ENCODE measurements at places on chromosomes 3 and 15.

DNA sequence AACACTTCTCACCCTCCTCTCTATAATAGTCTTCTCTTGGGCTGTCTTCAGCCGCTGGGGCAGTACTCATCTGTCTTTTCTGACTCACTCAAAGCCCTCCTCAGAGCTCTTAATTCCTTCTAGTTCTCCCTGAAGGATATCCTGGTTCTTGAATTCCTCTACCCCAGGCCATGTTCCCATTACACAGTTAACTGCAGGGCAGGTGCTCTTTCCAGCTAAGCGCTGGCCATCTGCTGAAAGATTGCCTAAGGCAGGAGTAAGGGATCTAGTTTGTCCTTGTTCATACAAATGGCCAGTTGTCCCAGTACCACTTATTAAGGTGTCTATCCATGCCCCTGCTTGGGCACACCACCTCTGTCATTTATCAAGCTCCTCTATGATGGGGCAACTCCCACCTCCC, 10.2 kb upstream of the SPG11 start:
- no peak for DNase-seq

DNA sequence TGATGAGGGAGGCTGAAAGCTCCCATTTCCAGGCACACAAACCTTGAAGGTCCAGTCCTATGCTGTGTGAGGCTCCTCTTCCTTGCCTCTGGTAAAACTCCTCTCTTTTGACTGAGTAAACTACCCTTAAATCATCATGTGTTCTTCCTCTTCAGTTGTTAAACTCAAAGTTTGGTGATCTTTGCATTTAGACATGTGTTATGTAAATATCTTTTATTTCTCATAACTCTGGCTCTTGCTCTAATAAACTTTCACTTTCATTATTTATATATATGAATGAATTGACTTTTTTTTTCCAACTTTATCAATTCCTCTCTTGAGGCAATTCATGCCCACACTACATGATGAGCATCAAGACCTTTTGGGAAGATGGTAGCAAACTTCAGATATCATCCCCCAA, 26.6 kb downstream of the SUCNR1 start:
- DNase-seq: no peak

DNA sequence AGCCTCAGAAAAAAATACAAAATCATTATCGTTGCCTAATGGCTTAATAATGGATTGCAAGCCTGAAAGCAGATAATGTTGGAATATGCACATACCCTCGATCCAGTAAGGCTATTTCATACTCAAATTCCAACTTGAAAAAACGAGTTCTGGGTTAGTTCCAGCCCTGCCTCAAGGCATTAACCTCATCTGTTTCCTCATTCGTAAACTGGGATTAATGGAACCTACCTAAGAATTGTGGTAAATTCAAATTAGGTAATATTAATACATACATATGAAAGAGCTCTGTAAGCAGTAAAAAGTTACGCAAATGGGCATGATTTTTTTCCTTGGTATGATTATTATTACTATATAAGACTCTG, 107.5 kb downstream of the SRGAP3 start:
- DNase-seq: no peak

GRCh38 chr15:33197636-33198035, 3.1 kb upstream of the FMN1 start:
- DNase-seq: no peak

GRCh38 chr15:49406352-49407118, 16.5 kb upstream of the FGF7 start:
- no peak for DNase-seq

DNA sequence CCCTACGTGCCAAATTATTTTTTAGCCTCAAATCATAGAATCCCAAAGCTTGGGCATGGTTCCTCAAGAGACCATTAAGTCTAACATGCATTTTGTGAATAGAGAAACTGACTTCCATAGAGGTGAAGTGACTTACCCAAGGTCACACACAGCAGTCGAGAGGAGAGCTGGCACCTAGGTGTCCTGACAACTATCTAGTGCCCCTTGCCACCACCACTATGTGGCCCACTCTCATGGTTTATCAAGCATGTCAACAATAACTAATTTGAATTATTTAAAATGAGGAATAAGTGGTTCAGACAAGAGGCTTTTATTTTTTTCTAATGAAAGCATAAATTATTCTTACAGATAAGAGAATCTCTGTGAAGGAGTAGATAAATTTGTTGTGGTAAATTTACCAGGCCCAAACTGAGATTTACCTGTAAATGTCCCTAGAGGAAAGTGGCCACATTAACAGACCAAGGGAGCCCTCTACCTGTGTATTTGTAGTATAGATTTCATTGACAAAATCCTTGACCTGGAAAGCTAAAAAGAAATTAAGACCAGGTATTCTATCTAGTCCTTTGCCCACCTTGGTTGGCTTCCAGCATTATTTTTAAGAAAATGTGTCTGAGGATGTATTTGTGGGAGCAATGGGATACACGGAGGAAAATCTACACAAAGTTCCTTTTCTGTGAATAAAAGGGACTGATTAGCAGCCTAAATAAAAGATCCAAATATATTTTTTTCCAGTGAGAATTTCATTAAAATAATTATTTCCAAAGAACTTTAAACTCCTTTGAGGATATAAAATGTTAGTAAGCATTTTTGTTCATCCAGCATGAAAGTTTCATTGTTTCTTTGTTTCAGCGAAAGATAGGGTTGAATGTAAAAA, 49.1 kb downstream of the IQCH start:
- peak; percentile 30 for DNase-seq

DNA sequence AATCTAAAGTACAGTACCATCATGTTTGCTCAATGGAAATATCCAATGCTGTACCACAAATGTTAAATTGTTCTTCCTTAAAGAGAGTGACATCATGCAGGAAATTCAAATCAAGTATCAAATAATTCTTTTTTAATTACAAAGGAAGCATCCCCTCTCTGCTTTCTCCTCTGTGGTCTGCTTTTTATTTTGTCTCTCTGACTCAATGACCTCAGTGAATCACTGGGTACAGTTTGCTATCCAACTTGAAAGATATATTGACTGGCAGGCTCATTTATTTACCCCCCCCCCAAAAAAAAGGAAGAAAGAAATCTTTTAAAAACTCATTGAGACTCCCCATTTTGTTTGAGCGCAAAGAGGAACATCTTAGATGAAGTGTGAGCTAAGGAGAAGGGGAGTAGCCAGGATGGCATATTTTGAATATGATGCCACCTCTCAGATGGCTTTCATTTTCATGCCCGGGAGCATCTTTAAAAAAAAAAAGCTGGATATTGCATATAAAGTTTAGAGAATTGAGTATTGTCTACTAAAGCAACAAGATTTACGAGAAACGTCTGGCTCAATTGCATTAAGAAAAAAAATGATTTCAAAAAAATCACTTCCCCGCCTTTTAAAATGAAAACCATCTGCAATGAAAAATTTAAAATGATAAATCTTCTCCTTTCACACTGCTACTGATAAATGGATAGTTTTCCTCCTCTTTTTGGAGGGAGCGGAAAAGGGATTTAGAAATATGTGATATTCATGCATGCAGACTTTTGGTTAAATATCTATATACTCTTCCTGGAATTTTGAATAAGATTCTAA, 307.1 kb upstream of the DPH6 start:
- no peak for DNase-seq

DNA sequence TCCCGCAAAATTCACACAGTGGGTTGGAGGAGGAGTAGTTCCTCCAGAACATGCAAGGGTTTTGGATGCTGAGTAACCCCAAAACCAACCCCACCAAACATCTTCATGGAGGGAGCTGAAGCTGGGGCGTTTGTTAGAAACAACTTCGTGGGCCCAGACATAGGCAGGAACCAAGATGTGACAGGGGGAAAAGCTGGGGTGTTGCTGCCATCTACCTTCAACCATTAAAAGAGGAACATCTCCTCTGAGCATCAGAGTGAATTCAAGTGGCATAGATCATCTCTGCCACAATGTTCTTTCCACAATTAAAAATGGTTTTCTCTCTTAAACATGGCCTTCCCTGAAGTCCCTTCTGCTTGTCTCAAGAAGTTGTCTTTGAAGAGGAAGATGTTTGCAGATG, 20.5 kb downstream of the SIDT1 start:
- DNase-seq: no peak

- DNase-seq: peak; percentile 50
Observed at GRCh38 chr3:42012935-42013690, 51.2 kb upstream of the ULK4 start.

- DNase-seq: no peak
Observed at GRCh38 chr3:159748425-159748824, 240.2 kb upstream of the IL12A start.

DNA sequence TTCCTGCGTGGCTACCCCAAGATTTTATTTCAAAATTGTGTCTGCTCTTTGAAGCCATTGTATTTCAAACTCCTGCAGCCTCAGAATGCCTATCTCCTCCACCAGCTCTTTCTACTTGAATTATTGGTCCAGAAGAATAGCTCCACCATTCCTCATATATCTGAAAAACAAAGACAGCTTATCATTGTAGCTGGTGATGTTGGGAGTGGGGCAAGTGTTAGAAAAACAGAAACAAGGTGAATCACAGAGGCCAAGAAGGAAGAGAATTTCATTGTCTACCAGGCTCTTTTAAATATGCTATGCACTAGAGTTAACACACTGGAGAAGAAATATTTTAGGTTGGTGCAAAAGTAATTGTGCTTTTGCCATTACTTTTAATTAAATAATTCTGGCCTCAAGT, 307.9 kb upstream of the ROPN1 start:
- no peak for DNase-seq

GRCh38 chr15:37981775-37982174, 47.3 kb downstream of the TMCO5A start:
- DNase-seq: no peak

DNA sequence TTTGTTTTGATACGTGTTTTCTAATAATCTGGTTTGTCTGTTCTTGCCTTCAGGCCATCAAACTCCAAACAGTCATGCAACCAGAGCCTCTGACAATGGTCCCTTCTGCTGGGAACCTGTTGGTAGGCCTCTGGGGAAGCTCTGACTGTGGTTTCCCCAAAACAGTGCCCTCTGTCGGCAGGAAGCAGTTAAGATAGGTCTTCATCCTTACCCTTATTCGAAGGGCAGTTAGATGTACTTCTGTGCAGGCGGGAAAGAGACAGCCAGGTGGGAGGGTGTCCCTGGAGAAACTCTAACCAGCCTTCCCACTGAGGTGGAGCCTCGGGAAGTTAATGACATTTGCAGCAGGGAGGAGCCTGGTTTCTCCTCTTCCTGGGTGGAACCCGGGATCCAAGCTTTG, 81.6 kb upstream of the CHMP2B start:
- DNase-seq: peak; percentile 41

GRCh38 chr15:88029696-88030095, 226.8 kb downstream of the NTRK3 start:
- no peak for DNase-seq

GRCh38 chr3:123678108-123678511, 93.3 kb upstream of the HACD2 start:
- no peak for DNase-seq

DNA sequence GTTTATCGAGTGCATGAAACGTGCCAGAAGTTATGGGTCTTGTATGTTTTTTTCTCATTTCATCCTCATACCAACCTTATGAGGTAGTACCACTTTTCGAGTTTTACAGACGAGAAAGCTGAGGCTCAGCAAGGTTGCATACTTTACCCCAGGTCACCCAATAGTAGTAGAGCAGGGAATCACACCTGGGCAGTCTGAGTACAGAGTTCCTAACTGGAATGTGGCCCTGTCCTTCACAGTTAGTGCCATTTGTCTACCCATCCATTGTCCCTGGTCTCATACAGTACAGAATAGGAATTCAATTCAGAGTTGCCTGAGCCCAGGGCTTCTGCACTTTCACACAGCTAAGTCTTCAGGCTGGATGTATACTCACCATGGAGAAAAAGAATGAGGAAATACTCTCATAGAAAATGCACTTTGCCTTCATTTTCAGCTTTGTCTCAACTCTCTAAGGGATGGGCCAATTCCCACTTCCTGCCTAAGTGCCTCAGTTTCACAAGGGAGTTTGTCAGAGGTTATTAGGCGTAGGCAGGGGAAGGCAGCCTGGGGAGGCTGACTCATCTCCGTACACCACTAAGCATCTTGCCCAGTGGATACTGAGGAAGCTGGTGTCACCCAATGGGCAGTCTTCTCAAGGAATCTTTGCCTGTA, 93.2 kb downstream of the TMEM212 start:
- DNase-seq: peak; percentile 61

DNA sequence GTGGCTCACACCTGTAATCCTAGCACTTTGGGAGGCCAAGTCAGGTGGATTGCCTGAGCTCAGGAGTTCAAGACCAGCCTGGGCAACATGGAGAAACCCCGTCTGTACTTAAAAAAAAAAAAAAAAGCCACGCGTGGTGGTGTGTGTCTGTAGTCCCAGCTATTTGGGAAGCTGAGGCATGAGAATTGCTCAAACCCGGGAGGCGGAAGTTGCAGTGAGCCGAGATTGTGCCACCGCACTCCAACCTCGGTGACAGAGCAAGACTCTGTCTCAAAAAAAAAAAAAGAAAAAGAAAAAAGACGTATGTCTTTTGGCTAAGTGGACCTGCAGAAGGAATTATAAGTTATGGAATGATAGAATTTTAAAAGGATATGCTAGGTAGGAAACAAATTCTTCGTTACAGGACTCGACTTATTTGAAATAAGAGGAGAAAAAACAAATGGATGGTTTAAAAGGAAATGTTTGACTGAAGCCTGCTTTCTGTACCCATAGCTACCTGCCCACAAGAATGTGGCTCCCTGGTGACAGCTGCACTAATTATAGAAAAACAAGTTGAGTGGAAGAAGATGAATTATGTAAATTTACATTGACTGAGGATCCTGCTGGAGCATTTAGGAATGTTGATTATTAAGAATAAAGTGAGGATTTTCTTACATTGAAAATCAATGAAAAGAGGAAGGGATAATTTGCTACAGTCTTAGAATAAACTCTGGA, 36.0 kb upstream of the SKIL start:
- DNase-seq: no peak

DNA sequence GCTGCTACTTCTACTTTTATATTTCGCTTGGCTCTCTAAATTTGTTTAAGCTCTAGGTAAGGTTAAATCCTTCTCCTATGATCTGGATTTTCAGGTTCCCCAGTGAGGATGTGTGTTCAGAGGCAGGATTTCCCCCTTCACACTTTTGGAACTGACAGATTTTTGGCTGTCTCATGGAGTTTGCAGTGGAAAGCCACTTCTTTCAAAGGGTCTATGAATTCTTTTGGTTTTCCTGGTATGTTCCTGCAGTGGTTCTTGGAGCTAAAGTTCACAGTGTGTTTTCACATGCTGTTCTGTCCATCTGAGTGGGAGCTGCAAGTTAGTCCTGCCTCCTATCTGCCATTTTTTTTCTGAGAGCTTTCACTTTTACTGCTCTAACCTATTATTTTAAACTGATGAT, 21.6 kb upstream of the TIGIT start:
- no peak for DNase-seq

DNA sequence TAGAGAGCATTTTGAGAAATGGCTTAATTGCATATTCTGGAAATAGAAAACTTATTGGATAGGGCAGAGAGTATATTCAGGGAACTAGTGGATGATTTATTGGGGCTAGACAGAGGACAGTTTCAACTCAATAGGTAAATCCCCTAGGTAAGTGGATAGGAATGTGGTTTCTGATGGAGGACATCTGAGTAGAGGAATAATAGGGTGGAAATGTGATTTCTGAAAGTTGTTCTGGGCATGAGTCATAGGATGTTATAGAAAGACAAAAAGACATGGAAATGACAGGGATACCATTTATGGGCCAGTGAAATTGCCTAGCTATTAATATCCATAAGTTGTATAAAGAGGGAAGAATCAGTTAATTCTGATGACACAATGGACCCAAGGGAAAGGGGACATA, 563.3 kb upstream of the GOLIM4 start:
- DNase-seq: no peak

GRCh38 chr3:126026277-126026751, 57.3 kb downstream of the ROPN1B start:
- no peak for DNase-seq

GRCh38 chr3:100164743-100165142, 50.4 kb upstream of the FILIP1L start:
- no peak for DNase-seq

GRCh38 chr15:87619161-87619960, 637.2 kb downstream of the NTRK3 start:
- DNase-seq: peak; percentile 44

Measured in A549 (cell line).